ENCODE measurements at places on chromosomes 11 and 22.

DNA sequence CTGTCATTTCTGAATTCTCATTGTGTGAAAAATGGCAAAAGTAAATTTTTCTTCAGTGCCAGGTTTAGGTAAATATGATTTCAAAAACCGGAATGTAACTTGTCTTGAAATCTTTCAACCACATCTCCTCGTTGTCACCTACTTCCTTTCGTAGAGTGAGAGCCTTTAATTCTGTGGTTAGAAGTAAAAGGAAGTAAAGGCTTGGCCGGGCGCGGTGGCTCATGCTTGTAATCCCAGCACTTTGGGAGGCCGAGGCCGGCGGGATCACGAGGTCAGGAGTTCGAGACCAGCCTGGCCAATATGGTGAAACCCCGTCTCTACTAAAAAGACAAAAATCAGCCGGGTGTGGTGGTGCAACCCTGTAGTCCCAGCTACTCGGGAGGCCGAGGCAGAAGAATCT lies 29.8 kb downstream of the SGSM3 start:
- no peak for DNase-seq

GRCh38 chr11:83971063-83971462 lies 684.9 kb upstream of the CCDC90B start:
- no peak for DNase-seq

- DNase-seq = no peak
These were observed 325.7 kb downstream of the SOX6 start for GRCh38 chr11:16030664-16031063.

- no peak for DNase-seq
These were observed 630 bp downstream of the UBASH3B start for GRCh38 chr11:122656073-122656630.

DNA sequence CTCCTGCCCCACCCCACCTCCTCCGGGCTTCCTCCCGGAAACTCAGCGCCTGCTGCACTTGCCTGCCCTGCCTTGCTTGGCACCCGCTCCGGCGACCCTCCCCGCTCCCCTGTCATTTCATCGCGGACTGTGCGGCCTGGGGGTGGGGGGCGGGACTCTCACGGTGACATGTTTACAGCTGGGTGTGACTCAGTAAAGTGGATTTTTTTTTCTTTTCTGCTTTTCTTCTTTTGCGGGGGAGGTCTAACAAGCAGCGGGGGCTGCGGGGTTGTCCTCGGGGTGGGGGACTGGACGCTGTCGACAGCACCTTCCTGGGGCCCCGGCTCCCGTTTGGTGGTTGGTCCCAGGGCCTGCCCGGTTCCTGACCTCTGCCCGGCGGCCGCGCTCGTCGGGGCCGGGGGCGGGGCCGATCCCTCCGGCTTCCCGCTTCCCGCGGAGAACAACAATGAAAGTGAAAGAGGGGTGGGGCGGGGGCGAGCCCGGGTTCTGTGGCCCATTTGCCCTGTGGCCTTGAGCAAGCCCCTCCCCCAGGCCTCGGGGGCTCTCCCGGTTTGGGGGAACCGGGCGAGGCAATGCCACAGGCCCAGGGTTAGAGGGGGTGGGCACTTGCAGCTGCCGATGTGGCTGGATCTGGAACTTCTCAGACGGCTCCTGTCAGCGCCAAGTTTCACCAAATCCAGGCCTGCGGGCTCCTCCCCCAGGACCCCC lies 975 bp upstream of the MDK start:
- DNase-seq = no peak

GRCh38 chr22:38981005-38981991 lies 849 bp upstream of the APOBEC3B start:
- DNase-seq = no peak

DNA sequence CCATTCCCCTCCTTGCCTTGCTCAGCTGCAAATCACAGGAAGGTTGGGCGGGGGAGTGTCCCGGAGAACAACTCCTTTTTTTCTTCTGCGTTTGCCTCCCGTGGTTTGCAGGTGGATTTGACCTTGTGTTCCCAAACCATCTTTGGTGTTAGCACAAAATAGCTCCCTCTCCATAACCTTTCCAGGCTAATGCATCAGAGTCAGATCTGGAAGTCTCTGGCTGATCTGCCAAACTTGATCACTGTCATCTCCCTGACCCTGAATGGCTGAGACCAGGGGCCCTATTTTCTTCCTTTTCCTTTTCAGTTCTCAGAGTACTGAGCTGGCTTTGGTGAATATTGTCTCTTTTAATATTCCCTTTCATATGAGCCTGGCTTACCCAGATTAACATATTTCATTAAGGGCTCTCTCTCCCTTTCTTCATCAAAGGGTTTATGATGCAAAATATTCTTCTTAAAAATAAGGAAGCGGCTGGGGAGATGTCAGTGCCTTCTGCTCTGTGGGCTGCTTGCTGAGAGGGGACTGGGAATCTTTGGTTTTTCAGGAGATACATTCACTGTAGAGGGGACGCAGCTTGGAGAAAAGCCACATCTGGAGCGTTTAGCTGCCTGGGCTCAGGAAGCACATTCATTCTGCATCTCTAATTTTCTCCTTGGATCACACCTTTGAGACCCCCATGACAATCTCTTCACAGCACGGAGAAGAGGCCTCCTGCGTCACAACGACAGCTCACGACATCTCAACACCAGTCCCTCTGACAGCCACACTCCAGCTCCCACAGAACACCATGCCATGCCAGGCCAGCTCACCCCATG lies 148.3 kb downstream of the CEP164 start:
- no peak for DNase-seq

DNA sequence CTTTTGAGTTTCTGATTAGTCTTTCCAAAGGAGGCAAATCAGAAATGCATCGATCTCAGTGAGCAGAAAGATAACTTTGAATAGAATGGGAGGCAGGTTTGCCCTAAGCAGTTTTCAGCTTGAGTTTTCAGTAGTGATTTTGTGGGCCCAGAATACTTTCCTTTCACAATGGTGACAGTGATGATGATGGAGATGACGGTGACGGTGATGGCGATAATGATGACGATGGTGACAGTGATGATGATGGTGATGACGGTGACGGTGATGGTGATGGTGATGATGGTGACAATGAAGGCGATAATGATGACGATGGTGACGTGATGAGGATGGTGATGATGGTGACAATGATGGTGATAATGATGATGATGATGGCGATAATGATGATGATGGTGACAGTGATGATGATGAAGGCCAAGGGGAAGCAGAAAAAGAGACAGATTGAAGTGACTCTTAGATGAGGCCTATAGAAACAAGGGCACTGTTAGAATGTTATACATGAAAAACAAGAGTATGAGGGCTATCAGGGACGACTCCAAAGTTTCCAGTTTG lies 153.4 kb upstream of the B3GAT1 start:
- DNase-seq = no peak

GRCh38 chr11:19646308-19646707 lies 66.3 kb upstream of the NAV2 start:
- no peak for DNase-seq

DNA sequence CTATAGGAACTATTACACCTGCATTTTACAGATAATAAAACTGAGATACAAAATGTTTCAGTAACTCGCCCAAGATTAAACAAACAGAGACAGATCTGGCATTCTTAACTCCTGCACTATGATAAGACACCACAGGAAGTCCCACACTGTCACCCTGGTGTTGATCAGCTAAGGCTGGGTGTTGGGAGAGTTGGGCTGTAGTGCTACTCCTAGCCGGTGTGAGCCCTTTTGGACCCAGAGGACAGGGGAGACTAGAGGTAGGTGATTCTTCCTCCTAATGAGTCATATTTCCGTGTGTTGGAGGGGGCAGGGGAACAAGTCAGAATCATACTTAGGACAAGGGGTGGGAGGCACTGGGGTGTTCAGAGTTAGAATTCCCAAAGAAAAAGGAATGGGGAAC lies 353.2 kb upstream of the TENM4 start:
- DNase-seq = no peak

- no peak for DNase-seq
These were observed 2.0 kb downstream of the WT1 start for GRCh38 chr11:32433101-32433913.

DNA sequence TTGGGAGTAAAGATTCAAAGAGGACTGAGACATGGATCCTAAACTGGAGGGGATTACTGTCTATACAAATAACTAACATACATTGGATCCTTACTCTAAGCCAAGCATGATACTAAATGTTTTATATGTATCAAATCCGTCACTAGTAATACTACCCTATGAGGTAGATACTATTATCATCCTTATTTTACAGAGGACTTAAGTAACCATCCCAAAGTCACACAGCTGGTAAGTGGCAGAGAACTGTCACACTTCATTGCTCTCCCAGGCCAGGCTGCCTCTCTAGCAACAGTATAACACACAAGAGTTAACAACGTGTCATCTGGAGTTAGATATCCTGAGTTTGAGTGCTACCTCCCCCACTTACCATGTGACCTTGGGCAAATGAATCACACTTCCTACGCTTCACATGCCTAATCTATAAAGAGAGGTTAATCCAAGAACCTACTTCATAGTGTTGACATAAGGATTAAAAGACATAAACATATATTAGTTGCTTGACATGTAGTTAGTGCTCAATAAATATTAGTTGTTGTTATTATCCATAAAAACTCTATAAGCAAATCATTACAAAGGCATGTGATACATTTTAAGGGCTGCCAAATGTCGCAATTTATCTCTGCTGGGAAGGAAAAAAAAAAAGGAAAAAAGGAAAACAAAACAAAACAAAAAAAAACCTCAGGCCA lies 33.8 kb upstream of the SPON1 start:
- no peak for DNase-seq

DNA sequence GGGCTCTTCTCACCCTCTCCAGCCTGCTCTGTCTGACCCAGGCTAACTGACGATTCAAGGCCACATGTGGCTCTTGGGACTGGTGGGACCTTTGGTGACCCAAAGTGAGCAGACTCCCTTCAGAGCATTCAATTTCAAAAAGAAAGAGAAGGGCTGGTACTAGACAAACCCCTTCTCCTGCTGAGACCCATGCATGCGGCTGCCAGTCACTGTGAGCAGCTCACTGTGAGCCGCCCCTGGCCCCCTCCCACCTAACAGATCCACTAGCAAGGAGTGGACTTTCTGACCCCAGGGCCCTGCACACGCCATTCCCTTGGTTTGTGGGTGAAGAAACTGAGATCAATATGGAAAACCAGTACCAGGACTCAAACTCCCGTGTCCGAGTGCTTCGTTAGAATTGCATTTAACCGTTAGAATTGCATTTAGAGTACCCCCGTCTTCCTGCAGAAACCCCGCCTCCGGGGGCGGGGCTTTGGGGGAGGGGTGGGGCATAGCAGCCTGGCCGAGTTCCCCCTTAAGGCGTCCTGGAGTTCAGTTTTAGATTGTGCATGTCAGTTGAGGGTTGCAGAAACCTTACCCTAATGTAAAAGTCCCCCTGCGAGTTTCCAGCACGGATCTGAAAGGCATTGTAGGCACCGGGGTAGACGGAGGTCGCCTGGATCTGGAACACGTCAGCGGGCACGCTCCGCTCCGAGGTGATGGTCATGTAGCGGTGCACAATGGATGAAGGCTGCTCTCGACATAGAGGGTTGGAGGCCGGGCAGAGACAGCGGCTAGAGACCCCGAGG lies 5.1 kb downstream of the EFEMP2 start:
- no peak for DNase-seq

GRCh38 chr11:58471892-58472291 lies 29.9 kb upstream of the OR5B12 start:
- DNase-seq = no peak

- no peak for DNase-seq
These were observed 64.2 kb downstream of the NFAM1 start for GRCh38 chr22:42367980-42368378.

DNA sequence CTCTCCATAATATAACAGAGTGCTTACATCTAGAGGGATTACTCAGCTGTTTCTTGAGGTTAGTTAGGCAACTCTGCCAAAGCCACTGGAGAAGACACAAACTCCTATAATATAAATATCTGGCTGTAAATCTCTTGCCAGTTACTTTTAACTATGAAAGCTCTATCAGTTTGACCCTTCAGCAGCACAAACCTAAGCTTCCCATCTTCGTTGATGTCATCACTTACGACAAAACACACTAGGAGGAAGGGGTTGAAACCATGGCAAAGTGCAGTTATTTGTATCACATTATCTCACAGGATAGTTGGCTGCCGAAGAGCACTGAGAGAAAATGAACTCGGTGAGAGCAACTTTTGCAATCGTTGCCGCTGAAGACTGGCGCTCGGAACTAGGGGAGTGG lies 922.1 kb downstream of the OPCML start:
- DNase-seq = no peak

DNA sequence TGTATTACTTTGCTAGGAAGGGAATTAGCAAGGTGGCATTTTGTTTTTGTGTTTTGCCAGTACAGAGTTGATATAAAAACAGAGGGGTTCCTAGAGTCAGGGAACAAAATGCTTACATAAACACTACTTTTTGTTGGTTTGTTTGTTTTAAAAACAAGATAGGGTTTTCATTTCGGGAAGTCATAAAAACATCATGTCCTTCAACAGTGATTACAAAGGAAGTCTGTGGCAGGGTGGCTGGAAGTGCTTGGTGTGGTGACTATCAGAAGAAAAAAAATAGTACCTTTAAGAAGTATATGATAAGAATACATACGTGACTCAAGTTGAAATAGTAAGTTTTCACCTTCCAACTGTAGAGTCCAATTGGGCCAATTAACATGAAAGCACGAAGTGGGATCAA lies 1.2 kb upstream of the IL18 start:
- DNase-seq = no peak

- DNase-seq = no peak
These were observed 270.1 kb downstream of the BUD13 start for GRCh38 chr11:116502641-116503061.

- DNase-seq = no peak
These were observed 140.3 kb upstream of the MTNR1B start for GRCh38 chr11:92829121-92829520.

GRCh38 chr11:115660030-115660805 lies 156.0 kb upstream of the CADM1 start:
- no peak for DNase-seq

GRCh38 chr11:115920092-115920461 lies 415.9 kb upstream of the CADM1 start:
- no peak for DNase-seq

GRCh38 chr11:67584205-67584880 lies 731 bp downstream of the GSTP1 start:
- no peak for DNase-seq

DNA sequence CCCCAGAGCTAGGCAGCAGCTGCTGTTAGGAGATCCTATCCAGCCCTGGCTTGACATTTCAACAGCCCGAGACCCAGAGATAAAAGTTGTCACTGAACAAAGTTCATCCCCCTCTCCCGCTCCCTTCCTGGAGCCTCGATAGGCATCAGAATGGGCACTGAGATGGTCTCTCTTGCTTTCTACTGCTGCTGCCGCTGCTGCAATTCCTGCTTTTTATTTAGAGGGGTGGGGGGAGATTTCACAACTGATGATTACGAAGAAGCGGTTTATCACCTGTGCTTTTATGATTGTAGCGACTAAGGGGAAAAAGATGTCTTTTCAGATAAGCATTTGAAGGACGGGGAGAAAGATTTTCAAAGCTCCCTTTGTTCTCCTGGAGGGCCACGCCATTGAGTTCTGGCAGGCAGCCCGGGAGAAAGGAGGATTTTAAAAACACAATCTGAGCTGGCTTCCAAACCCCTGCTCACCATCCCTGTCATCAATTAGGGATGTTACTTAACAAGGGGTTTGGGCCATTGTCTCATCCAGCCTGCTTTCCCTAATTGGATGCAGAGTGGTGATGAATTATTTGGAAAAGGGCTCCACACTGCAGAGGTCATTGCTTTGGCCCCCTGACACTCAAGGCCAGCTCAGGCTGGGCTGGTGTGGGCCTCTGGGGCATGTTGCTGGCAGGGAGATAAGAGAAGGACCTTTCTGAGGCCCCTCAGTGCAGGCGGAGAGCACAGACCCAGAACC lies 344.7 kb downstream of the BUD13 start:
- no peak for DNase-seq

- no peak for DNase-seq
These were observed 31.1 kb downstream of the OR6Q1 start for GRCh38 chr11:58061813-58062212.

- DNase-seq = no peak
These were observed 16.3 kb downstream of the OR52K2 start for GRCh38 chr11:4465407-4465806.

Data from GM18507 (cell line).